COR-L47 (cell line): ENCODE measurements at places on chromosomes 7 and 10.

DNA sequence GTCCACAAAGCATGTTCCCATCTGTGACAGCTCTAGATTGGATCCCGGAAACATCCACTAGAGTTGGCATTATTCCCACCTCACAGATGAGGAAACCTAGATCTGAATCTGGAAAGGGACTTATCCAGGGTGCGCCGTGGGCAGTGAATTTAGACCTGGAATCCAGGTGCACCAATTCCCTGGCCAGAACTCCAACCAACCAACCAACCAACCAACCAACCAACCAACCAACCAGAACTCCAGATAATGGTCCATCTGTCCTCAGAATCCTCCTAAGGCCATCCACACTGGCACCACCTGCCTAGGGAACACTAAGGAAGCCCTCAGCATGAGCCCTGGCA is 42.0 kb upstream of the ZMIZ1 start:
- DNase-seq = no peak

DNA sequence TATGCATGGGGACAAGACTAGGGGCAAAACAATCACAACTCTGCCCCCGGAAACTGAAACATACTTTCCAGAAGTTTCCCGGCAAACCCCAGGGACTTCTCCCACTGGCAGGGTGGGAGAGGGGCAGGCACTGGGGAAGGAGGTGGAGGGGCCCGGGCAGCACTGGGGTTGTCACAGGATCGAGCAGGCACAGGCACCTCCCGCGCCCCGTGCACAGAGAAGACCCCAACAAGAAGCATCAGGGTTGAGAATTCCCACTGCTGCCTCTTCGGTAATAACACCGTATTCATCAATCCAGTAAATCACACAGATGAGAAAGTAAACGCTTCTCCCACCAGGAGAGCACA is 490.5 kb downstream of the PTPRN2 start:
- no peak for DNase-seq

DNA sequence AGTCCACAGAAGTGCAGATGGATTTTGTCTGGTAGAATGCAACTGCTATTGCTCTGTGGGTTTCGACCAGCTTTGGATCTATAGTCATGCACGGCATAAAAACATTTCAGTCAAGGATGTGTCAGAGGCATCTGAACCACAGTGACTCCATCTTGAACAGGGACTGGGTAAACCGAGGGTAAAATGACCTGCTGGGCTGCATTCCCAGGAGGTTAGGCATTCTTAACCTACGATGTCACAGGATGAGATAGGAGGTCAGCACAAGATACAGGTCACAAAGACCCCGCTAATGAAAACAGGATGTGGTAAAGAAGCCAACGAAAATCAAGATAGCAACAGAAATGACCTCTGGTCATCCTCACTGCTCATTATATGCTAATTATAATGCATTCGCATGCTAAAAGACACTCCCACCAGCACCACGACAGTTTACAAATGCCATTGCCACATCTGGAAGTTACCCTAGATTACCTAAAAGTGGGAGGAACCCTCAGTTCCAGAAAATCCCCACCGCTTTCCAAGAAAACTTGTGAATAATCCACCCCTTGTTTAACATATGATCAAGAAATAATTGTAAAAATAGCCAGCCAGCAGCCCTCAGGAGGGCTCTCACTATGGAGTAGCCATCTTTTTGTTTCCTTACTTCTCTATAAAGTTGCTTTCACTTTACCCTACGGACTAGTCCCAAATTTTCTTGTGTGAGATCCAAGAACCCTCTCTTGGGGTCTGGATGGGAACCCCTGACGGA is 50.7 kb upstream of the CPXM2 start:
- DNase-seq = no peak

DNA sequence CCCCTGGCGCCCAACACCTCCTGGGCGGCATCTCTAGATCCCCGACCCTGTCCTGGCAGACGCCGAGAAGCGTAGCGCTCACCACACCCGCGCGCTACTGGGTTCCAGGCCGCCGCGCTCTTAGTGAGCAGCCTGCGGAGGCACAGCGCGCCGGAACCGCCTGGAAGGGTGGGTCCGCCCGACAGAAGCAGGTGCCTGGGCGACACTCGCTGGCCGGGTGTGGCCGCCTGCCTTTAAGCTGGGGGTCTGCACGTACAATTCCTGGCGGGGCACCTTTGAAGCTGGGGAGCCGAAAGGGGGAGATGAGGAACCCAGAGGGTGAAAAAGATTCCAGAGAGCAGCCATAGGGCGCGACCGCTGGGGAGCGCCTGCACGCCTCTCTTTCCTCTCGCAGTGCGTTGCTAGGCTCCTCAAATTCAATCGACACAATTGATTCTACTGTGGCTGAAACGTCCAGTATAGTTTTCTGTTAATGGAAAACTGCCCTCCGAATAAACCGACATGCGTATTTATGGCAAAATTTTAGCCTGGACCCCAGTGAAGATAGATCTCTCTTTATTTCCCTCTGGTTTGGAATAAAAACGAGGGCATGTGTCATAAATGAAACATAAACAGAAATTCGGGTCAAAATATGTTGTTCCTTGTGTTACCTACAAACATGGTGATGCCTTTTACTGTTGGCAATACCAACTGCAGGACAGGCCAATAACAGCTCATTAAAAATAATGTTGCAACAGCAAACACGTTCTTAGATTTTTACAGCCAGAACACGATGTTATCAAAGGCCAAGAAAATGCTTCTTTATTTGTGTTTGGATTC is 4.6 kb downstream of the HMX3 start:
- DNase-seq = no peak

DNA sequence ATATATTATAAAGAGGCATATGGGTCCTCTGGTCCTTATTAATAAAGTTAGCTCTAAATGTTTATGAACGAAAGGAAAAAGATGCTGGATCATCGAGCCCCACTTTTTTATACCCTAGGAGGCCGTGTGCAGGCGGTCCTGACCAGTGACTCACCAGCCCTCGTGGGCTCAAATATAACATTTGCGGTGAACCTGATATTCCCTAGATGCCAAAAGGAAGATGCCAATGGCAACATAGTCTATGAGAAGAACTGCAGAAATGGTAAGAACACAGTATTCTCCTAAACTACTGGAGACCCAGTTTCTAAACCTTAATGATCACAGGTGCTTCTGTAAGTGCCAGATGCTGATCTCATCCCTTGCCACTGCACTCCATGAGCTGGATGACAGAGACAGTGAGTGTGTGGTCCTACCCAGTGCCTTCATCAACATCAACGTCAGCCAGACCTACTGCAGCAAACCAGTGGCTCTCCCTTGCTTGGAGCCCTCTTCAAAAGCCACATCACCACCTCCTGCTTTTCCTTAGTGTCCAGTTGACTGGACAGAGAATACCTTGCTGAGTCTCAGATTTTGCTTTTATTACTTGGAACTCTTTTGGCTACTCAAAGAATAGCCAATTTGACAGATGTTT is 7.6 kb downstream of the GPNMB start:
- no peak for DNase-seq

- no peak for DNase-seq
Observed at GRCh38 chr7:157990226-157990880, 597.3 kb downstream of the PTPRN2 start.

DNA sequence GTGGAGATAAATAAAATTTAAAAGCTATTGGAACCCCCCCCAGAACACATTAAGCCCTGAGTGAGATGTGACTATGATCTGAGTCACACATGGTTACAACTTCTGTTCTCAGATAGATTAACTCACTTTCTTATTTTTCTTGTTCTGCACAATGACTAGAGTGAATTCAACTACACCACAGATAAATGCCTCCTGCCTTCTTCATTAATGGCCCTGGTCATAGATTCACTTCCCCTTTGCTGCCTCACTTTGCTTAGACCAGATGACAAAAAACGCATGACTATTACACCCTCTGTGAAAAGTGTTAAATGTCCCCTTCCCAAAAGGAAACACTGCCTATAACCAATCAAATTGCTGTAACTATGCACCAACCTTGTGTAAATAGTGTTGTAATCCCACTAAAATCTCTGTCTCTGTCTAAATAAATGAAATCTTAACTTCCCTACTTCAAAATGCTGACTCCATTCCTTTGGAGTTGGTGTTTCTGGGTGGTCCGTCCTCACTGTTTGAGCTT is 49.4 kb downstream of the AKR1D1 start:
- no peak for DNase-seq

DNA sequence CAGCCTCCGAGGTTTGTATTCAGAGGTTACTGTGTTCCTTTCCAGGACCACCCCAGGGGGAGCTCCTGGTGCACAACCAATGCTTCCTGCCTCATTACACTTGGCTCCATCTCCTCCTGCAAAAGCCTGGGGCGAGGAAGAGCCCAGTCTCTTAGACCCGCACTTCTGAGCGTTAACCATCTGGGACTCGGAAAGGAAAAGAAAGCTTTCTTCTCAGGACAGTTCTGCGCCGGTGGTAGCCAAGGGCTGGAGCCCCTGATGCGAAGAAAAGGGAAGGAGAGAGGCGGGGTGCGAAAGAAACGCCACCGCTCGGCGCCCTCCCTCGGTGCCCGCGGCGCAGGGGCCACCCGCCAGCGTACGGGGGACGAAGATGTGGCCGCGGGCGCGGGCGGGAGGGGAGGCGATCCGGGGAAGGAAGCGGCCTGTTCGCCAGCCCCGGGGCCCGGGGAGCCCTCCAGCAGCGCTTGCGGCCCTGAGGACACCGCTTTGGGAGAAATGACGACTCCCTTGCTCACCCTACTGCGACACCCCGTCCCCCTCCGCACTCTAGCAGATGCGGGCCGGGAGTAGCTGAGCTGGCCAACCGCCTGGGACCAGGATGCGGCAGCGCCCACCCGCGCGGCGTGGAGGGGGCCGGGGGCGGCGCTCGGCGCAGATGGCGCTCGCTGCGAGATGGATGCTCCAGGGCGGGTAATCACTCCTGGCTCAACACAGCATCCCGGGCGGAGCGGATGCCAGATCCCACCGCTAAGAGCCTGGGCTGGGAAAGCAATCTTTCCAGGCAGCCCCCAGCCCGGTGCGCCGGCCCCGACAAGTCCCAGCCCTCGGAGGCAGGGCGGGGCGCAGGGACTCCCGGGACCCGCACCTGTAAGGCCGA is 1.3 kb downstream of the NRCAM start:
- peak; percentile 67 for DNase-seq

- DNase-seq = no peak
Observed at GRCh38 chr7:47427051-47427643, 154.8 kb downstream of the TNS3 start.
